NCI-H460 (cell line): ENCODE measurements at places on chromosomes 7 and 10. TPM values are rescaled to one million over a fixed set of nuclear protein-coding genes. Genes with fewer than 3 reads are reported as not detected.

The MRPL32 gene
- 93.7 and 103 TPM in 2 replicates for total RNA-seq

GRCh38 chr10:128047351-128047750 is 78.9 kb downstream of the MKI67 start:
- peak; percentile 90 for DNase-seq

- DNase-seq = no peak
Measured at GRCh38 chr7:141122736-141123135, 48.9 kb downstream of the TMEM178B start.

DNA sequence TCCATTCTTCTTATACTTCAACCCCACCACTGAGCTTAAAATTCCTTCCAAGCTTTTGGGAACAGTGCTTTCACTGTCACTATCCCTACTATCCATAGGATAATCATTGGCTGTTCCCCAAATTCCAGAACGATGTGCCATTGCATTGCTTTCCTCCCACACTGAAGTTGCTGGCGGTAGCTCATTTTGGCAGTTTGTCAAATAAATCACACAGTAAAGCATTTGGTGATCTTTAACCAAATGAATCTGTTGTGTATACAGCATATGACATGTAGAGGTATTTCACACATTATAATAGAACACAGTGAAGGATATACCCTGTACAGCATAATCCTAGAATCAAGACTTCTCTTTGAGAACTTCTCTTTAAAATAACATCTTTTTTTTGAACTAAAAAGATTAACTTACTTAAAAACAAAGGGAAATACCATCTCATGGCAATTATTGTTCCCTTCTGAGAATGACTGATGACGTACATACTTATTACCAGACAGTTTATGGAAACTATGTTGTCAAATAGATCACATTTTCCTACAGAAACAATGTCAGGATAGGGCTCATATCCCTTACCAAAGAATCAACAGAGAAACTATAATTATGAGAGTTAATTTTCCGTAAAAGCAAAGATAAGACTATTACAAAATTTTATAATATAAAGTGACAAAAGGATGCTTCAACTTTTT is 93.6 kb downstream of the CTNNA3 start:
- DNase-seq = no peak
